ENCODE measurements at places on chromosomes 5 and 9. TPM values are rescaled to one million over a fixed set of nuclear protein-coding genes. Genes with fewer than 3 reads are reported as not detected.
A peak's percentile ranks its signal among the peaks of the same experiment; 100 is the strongest.

DNA sequence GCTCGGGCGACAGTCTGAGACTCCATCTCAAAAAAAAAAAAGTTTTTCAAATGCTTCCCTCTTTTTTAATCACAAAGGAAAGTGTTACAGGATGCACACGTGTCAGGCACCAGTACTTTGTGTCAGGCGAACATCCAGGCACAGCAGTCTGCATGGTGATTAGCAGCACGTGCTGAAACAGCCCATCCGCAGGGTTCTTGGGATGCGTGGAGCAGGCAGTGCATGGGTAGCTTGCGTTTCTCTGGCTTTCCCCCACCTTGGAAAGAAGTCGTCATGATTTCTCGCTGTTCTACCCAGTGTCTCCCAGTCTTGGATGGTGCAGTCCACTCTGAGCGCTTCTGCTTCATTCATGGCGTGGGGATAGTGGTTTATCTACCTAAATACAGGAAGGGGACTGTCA lies 35.4 kb downstream of the GPR107 start:
- DNase-seq = no peak

DNA sequence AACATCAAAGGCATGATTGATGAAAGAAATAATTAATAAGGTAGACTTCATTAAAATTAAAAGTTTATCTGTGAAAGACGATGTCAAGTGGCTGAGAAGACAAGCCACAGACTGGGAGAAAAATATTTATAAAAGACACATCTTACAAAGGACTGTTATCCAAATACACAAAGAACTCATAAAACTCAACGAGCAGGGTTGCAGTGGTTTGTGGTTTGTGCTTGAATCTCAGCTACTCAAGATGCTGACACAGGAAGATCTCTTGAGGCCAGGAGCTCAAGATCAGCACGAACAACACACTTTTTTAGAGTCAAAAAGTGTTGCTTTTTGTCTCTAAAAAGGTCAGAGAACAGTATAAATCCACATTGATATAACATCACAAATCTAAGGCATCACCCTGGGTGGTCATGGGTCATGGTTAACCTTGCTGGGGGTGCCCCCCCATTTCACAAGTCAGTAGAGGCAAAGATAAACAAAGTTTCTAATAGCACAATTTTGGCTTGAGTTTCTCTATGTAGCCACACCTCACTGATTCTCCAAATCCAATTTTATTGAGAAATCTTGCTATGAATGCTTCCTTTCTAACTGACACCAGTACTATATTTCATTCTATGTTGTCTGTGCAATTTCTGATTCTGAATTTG lies 342.9 kb upstream of the RPS23 start:
- DNase-seq = peak; percentile 58

DNA sequence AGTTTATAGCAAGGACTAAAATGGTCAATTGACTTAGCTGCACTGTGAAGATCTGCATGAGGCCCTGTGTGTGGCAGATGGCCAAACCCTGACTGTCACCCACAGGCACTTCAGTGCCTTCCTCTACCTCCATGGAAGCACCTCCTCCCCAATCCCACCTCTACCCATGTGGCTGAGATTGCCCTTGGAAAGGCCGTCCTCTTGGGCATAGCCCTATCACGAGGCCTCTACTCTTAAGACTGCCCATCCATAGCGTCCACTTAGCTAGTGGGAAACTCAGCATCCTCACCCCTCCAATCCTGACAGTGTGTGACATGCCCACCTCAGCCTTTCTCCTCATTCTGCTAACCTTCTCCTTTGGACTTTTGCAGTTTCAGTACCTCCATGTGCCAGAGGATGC lies 510.2 kb downstream of the BNC2 start:
- DNase-seq = no peak

- no peak for DNase-seq
Measured at GRCh38 chr5:80387063-80387768, 20.6 kb upstream of the ZFYVE16 start.

- DNase-seq = no peak
Measured at GRCh38 chr9:109403766-109404320, 83.0 kb upstream of the EPB41L4B start.

- no peak for DNase-seq
Measured at GRCh38 chr5:133427121-133427777, 185.1 kb downstream of the FSTL4 start.

GRCh38 chr9:71743882-71744281 lies 24.4 kb downstream of the CEMIP2 start:
- no peak for DNase-seq

GRCh38 chr5:110361471-110361870 lies 365.0 kb downstream of the TMEM232 start:
- no peak for DNase-seq

TMEM215 gene
- total RNA-seq = not detected

PAEP gene
- total RNA-seq = not detected

SMIM33 gene
- total RNA-seq = 0.32 TPM
